Left renal pelvis (tissue), 4 donors: ENCODE measurements at places on chromosomes 11 and 22.

- no peak for DNase-seq
Measured at GRCh38 chr11:115626414-115626813, 122.2 kb upstream of the CADM1 start.

DNA sequence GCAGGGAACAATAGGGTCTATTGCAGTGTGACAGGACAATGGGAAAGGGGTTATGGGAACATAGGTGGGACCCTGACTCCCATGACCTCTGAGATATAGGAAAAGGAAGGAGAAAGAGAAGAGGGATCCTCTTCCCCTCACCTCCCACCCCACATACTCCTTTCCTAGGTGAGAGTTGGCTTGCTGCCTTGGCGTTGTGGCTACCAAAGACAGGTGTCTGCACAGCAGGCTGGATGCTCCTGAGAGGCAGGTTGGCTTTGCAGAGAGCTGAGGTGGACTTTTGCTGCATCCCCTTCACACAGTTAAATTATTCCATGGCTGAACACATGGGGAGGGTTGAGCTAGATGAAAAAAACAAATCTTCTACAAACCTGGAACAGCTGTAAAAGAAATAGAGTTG, 80.7 kb downstream of the SYT9 start:
- no peak for DNase-seq

DNA sequence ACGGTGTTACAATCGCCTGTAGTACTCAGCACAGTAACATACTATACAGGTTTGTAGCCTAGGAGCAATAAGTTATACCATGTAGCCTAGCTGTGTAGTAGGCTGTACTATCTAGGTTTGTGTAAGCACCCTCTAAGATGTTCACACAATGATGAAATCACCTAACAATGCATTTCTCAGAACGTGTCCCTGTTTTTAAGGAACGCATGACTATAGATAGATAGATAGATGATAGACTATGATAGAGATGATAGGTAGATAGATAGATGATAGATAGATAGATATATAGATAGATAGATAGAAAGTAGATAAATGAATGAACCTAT, 203.9 kb downstream of the FAM76B start:
- no peak for DNase-seq

DNA sequence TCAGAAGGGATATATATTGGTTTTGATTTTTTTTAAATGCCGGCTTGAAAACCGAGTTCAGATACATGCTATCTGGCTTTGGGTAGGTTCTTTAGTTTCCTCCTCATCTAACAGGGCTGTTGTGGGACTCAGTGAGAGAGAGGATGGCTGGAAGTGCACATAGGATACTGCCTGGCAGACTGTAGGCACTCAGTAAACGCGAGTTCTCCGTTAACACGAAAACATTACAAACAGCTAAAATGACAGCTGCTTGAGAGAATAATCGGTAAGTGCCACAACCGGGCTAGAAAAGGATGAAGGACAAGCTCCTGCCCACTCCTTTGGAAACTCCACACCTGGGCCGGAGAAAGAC, 369 bp downstream of the XRRA1 start:
- no peak for DNase-seq
